ENCODE measurements at places on chromosomes 16 and 17.

DNA sequence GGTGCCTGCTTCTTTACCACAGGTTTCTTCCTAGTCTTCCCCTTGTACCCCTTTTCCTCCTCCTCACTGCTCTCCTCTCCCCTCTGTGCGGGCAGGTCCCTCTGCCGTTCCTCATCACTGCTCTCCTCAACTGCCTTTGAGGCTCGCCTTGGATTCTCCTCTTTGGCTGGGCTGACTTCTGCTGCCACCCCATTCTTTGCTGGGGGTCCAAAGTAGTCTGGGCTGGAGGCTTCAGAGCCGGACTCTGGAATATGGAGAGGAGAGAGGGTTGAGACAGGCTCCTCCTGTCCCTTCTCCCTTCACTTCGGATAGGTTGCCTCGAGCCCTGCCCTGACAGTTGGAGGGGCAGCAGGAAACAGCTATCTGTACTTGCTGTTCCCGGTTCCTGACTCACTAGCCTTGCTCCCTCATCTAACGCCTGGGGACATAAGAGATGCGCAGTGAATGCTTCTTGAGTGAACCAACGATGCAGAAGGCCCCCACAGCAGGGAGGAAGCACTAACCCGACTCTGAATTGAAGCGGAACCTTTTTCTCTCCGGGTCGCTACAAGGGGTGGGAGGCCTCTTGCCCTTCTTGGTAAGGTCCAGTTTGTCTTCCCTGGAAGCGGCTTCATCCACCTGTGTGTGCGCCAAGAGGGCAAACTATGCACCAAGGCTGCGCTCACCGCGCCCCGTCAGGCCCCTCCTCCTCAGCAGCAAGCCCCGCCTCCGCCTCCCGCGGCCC lies 655 bp downstream of the HIRIP3 start:
- no peak for DNase-seq

GRCh38 chr16:5228369-5228768 lies 130.8 kb upstream of the EEF2KMT start:
- no peak for DNase-seq

DNA sequence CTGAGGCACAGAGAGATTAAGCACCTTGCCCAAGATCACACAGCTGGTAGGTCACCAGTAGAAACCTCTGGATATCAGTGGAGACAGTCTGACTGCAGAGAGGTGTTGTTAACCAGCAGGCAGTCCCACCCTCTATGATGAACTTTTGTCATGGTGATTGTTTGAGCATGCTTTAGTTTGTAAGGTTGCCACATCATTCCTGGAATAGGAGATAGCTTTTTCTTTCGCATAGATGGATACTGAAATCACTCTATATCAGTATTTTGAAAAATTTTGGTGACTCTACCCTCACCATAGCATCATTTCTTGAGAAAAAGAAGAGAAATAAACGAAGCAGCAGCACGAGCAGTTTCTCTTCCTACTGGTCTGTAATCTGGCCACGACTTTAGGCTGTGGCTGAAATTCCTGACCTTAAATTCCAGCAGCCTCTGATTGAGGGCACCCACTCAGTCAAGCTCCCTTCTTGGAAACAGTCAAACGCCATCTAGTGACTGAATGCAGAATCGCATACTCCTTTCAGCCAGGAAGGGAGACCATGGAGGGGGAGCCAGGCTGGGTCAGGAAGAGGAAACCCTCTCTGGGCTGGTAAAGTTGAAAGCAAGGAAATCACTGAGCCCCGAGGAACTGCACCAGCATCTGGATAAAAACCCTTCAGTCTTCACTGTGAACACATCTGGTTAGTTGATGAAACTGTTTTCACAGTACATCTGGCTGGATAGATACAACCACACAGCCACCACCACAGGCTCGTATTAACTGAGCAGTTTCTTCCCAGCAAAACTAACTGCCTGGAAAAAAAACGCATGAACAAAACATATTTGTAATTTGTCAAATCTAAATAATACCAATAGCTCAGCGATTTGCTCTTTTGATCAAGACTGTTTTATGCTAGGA lies 108.5 kb upstream of the XYLT1 start:
- DNase-seq, result peak; percentile 18

GRCh38 chr17:80270836-80271235 lies 10.2 kb downstream of the RNF213 start:
- DNase-seq, result peak; percentile 56

DNA sequence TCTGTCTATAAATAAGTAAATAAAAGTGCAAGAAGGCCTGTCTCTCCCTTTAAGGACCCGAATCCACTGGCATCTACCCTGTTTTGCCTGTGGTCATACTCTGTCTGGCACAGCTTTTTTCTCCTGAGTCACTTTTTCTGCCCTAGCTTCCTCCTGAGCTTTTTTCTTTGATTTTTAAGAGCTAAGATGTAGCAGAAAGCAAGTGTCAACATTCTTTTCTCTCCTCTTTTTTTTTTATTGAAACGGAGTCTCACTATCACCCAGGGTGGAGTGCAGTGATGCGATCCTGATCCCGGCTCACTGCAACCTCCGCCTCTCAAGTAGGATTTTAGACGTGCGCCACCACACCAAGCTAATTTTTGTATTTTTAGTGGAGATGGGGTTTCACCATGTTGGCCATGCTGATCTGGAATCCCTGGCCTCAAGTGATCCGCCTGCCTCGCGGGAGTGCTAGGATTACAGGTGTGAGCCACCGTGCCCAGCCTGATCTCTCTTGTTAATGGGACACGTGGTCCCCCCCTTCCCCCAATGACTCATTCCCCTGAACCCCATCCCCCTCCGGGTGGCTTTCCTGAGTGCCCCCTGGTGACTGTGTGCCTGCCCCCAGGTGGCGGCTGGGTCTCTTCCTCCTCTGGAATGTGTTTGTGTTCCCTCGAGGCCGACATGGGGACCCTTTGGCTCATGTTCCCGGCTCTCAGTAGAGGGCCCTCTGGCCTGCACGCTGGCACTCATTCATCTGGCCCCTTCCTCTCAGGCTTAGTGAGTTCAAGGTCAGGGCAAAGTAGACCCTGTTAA lies 14.2 kb downstream of the C16orf90 start:
- DNase-seq, result no peak

GRCh38 chr17:59688496-59688895 lies 18.7 kb downstream of the PTRH2 start:
- no peak for DNase-seq

DNA sequence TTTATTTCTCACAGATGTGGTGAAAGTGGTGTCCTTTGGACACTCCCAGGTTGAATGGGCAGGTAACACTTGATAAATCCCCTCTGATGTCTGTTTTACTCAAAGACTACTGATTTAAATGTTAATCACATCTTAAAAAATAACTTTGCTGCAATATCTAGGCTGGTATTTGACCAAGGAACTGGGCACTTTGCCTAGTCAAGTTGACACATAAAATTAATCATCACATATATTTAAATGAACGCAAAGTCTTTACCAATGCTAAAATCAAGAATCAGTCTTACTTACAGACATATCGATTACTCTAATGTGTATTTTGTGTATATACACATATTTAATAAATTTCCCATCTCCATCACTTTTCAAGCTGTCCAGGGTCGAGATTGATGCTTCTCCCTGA lies 7.0 kb downstream of the MT2A start:
- DNase-seq, result no peak

DNA sequence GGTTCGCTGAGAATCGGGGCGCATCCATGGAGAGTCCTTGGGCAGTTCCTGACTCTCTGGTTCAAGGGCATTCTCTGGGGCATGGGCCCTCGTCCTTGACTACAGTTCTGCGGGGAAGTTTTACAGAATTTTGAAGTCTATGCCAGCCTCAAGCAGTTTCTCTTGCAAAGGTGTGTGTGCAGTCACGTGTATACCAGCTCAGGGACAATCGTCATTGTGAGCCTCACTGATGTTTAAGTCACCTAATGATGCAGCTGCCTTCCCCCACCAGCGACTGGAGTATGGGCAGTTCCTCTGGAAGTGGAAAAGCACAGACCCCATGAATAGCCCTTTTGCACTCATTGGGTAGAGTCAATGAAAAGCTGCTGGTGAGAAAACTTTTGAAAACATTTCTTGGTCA lies 1.3 kb downstream of the PLCG2 start:
- no peak for DNase-seq

Measured in HTR-8/SVneo (cell line).